ENCODE measurements at places on chromosomes 6 and 20. TPM values are rescaled to one million over a fixed set of nuclear protein-coding genes. Genes with fewer than 3 reads are reported as not detected.

GRCh38 chr20:52083627-52084232 lies 107.8 kb downstream of the ZFP64 start:
- peak; percentile 48 for DNase-seq

- DNase-seq: no peak
Observed at GRCh38 chr6:134474955-134475354, 157.0 kb upstream of the SGK1 start.

GRCh38 chr6:126661646-126662045 lies 321.7 kb downstream of the CENPW start:
- DNase-seq: no peak

- peak; percentile 77 for DNase-seq
Observed at GRCh38 chr6:16355699-16356446, 117.5 kb downstream of the GMPR start.

GRCh38 chr20:3414122-3414521 lies 6.7 kb upstream of the DNAAF9 start:
- DNase-seq: no peak

DNA sequence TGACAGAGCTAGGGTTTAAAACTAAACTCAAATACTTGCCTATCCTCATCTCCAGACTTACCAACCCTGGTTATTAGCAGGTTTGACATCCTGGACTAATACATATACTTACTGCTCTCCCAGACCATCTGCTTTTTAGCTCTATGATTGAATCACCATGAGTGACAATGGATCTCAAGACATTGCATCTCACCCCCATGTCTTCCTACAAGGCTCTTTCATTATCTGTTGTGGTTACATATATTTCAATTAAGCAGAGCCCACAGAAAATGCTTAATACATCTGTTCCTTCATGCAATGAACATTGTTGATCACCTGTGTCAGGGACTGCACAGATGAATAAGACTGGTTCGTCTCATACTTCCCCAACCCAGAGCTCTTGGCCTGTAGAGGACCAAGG lies 19.4 kb downstream of the SAMD3 start:
- no peak for DNase-seq

The PRL gene
- total RNA-seq: not detected

DNA sequence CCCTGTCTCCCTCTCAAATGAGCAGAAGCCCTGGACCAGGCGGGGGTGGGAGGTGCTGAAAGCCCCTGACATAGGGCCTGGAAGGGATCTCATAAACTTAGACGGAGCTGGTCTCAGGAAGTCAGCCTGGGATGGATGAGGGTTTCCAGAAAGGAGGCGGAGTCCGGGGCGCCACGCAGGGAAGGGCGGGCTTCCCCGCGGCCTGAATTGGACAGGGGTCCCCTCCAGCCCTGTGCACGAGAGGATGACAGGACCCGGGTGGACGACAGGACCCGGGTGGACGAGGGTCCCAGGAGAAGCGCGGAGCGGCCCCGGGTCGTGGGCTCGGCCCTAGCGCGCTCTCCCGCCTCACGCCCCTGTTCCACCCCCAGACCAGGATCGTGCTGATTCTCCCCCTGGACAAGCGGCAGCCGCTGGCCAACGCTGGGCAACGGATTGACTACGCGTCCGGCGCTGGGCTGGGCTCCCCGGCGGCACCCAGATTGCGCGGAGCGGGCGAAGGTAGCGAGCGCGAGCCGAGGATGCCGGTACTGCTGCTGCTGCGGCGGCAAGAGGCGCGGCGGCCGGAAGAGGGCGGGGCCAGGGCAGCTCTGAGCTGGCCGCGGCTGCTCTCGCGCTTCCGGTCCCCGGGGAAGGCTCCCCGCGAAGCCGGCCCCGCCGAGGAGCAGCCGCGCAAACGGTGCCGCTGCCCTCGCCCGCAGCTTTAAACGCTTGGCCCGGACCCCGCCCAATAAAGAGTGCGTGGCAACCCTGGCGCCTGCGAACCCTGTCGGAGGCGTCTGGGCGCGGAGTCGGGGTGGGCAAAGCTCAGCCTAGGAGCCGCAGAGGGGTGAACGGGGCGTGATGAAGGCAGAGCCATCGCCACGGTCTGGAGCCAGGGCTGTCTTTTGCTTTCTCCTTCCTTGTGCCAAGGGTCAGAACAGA lies 1.3 kb downstream of the C20orf144 start:
- peak; percentile 58 for DNase-seq

The KIF25 gene
- not detected for total RNA-seq

GRCh38 chr6:158011478-158011920 lies 29.8 kb downstream of the SYNJ2 start:
- DNase-seq: no peak

DNA sequence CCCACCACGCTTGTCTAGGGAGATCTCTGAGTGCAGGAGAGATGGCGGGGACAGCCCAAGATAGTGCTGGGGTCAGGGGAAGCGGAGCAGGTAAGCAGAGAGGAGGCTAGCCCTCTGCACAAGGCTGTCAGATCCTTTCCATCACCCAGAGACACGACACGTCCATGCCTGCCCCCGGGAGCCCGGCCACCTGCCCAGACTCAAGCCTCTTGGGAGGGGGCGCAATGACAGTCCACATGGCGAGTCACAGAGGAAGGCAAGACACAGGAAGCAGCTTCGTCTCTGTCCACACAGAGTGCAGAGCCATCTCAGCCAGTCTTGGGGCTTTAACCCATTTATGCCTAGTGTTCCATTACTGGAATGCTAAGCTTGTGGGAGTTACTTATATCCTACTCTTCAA lies 78.4 kb downstream of the PREX1 start:
- no peak for DNase-seq

- DNase-seq: no peak
Observed at GRCh38 chr20:931401-931800, 15.3 kb upstream of the ANGPT4 start.

DNA sequence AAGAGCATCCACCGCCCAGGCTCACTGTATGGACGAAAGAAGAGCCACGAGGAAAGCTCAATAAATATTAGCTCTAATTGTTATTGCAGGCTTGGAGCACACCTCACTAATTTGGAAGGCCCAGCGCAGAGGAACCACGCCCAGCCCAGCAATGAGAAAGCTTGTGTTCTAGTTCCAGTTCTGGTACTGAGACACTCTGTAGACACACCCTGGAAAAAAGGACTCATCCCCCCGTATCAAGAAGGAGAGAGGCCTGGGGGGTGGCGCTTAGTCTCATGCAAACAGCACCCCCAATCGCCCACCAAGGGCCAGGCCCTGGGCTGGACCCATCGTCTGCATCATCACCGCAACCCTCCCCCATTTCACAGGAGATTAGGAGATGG lies 156.9 kb downstream of the BMP7 start:
- DNase-seq: no peak

DNA sequence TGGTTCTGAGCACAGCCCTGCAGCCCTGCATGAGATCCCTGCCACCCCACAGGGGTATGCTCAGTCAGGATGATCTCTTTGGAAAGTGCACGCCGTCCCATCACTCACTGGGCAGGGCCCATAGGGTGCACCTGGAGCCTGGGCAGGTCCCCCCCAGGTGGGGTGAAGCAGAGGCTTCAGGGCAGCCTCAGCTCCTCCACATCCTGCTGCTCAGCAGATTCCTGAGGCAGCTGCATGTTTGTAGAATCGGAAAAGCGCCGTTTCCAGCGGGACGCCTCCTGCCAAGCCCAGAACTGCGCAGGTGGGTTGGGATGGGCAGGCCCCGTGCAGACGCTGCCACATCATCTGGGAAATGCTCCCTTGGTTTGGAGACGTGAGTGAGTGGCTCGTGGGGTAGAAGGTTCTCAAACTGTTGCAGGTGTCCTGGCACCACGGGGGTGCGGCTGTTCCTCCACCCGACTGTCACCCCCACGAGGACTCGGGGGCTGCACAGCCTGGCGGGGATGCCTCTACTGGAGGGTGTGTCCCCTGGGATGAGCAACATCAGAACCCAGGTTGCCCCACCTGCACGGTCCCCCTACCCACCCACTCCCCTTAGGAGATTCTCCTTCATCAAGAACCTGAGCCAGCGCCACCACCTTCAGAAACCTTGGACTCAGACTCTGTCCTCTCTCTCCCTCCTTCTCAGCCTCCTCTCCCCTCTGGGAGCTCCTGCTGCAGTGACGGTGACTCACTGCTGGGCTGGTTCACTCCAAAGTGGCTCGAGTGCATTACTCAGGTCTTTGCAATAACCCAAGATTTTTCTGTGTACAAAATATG lies 334.1 kb downstream of the TAF4 start:
- no peak for DNase-seq

DNA sequence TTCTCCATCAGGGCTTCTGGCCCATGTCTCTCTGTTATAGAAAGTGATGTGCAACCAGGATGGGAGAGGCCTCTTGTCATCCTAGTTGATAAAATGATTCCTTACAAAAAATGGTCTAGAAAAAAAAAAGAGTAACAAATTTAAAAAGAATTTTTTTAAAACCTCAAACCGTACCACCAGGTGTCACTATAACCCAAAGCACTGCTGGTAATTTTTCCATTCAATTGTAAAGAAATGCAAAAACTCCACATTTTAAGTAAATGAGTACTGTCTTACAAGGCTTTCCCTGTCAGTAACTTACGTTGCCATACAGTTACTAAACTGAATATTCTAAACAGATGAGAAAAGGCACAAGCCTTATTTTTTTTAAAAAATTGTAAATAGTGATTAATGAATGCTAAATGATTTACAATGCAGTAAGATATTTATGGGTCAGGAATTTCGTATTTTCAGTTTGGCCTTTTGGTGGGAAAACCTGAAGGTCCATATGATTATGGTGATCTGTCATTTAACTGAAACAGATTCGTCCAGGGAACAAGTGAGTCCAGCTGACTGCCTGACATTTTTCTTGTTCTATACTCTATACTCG lies 95.4 kb downstream of the OGFRL1 start:
- peak; percentile 52 for DNase-seq

The EPHA7 gene
- total RNA-seq: 0.57 TPM

DNA sequence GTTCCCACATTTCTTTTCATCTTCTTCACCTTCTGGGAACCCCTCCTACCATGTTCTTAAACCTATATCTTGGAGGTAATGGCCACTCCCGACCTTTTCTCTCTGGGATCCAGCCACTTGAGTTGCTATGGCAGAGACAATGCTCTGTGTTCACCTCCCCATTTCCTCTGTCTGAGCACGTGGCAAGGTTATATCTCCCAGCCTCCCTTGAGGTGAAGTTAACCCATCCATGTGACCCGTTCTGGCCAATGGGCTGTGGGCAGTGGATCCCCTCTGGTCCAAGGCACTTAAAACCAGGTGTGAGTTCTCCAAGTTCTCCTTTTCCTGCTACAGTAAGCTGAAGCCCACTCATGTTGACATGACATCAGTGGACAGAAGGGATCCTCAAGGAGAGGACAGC lies 261.4 kb downstream of the LRFN2 start:
- DNase-seq: no peak

DNA sequence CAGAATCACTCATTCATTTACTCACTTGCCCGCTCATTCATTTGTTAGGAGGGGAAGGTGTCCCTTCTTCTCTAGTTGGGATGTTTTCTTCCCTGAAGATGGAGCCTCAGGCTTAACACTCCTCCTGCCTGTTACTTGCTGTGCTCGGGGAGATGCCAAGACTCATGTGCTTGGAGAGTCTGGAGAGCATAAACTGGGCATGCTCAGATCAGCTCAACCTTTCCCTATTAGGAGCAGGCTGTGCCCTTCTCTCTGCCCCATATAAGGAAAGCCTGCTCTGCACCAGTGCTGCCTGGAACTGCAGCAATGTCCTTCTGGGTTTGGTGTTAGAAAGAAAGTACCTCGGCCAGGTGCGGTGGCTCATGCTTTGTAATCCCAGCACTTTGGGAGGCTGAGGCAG lies 18.0 kb upstream of the UBE2V1 start:
- DNase-seq: no peak

- no peak for DNase-seq
Observed at GRCh38 chr6:119173249-119174084, 95.0 kb upstream of the FAM184A start.

DNA sequence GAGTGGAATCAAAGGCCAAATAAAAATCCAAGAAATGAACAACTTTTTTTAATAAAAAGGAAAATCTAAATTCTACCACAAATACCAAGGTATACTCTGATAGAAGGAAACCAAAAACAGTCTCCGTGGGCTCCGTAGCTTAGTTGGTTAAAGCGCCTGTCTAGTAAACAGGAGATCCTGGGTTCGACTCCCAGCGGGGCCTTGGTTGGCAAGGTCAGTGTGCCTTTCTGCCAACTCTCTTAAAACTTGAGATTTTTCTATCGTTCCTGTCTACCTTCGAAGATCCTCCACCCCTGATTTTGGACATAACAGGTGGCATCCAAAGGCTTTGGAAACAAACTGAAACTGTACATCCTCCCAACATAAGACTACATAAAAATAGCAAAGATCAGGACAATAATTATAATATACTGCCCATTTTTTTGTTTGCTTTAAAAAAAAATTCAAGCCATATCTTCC lies 197.9 kb downstream of the TRIM27 start:
- no peak for DNase-seq

GRCh38 chr20:2756056-2756611 lies 44.3 kb downstream of the CPXM1 start:
- DNase-seq: peak; percentile 50

The ELMO2 gene
- 32.1 TPM for total RNA-seq

DNA sequence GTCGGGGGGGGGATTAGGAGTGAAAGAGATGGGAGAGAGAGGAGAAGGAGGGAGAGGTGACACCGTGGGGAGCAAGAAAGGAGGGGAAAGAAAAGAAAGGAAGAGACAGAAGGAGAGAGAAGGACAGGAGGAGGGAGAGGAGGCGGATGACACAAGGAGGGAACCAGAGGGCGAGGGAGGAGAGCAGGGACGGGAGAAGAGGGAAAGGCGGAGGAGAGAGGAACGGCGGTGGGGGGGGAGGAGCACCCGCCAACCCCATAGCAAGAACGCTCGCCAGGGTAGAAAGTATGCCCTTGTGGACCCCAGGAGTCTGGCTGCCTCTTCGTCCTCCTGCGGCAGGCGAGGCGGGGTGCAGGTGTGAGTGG lies 4.5 kb upstream of the INSM1 start:
- DNase-seq: no peak

GRCh38 chr20:17520583-17520982 lies 10.6 kb downstream of the BFSP1 start:
- DNase-seq: no peak

- no peak for DNase-seq
Observed at GRCh38 chr6:130148181-130148580, 74.6 kb downstream of the SAMD3 start.

GRCh38 chr6:14313248-14313647 lies 195.7 kb downstream of the CD83 start:
- no peak for DNase-seq

The MYLK2 gene
- 0.18 TPM for total RNA-seq

Data from PC-9 (cell line).